Keratinocyte (primary cell): ENCODE measurements at places on chromosomes 4 and X.
A peak's percentile ranks its signal among the peaks of the same experiment; 100 is the strongest.

GRCh38 chr4:72975488-72975784, 94.1 kb downstream of the COX18 start:
- no peaks in the 10 kb centered on the region for H3K36me3 ChIP-seq
- DNase-seq, result no peak
- H3K4me1 ChIP-seq, result peaks cover 12% of the 10 kb centered on the region
- H3K4me3 ChIP-seq, result no peak overlapping the region
- H3K27ac ChIP-seq, result no peak overlapping the region

DNA sequence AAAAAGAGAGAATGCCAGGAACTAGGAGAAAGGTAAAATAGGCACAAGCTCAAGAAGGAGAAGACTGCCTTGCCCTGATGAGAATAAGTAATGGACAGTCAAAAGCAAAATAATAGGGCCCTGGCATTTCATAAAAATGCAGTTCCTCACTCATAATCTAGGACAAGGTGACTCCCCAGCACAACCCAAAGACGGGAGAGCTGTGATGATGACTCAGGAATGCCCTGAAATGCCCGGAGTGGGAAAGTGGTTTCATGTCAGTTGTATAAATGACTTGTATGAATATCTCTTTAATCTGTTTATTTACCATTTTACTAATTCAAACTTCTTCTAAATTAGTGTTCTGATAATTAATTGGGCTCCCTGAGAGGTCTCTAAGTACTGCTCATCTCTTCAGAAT, 28.8 kb upstream of the SETD7 start:
- DNase-seq, result no peak
- no peaks in the 10 kb centered on the region for H3K27me3 ChIP-seq
- no peaks in the 10 kb centered on the region for H3K4me1 ChIP-seq
- no peaks in the 10 kb centered on the region for H3K36me3 ChIP-seq

- no peaks in the 10 kb centered on the region for H3K4me1 ChIP-seq
- no peak for DNase-seq
- no peaks in the 10 kb centered on the region for H3K27me3 ChIP-seq
- H3K4me3 ChIP-seq, result no peak overlapping the region
- no peak overlapping the region for H3K27ac ChIP-seq
Measured at GRCh38 chr4:90515191-90515590, 388.0 kb downstream of the CCSER1 start.

DNA sequence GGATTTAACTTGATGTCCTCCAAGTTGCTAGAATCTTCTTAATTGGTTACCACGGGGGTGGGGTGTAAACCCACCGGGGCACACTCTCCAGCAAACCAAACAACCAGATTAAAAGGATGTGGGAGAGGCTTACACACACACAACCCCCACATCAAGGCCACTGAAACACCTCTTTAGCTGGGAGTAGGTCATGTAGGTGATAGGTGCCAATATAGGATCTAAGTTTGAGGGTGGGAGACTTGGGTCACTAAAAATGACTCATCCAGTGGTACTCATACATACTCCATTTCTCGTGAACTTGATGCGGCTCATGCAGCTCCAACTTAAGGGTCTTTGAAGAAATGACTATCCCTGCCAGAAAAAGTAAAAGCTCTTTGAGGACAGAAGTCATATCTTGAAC, 20.5 kb upstream of the CD40LG start:
- H3K27ac ChIP-seq, result no peak overlapping the region
- H3K4me3 ChIP-seq, result no peak overlapping the region
- DNase-seq, result no peak

GRCh38 chrX:2694914-2695267, 3.8 kb downstream of the CD99 start:
- H3K27me3 ChIP-seq, result no peaks in the 10 kb centered on the region
- no peak for DNase-seq
- no peaks in the 10 kb centered on the region for H3K36me3 ChIP-seq
- H3K4me3 ChIP-seq, result no peak overlapping the region
- no peak overlapping the region for H3K27ac ChIP-seq

DNA sequence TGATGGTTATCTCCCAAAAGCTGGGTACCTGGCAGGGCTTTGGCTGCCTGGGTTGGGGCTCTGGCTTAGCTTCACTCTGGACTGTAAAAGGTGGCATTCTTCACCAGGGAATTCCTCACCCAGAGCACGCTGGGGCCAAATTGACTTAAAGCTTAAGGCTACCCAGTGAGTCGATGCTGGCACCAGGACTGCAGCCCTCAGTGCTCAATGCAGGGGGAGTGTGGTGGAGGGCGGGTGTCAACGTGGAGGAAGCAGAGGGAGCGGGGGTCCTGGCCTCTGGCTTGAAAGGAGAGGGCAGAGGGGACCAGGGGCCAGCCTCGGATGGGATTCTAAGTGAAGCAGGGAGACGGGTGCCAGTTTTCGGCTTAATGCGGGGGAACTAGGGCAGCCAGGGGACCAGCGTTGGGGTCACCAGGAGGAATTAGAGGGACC, 446 bp upstream of the FAM50A start:
- DNase-seq, result no peak
- H3K4me3 ChIP-seq, result no peak overlapping the region
- H3K27ac ChIP-seq, result no peak overlapping the region
- peaks cover 4% of the 10 kb centered on the region for H3K36me3 ChIP-seq
- H3K27me3 ChIP-seq, result no peaks in the 10 kb centered on the region

- no peaks in the 10 kb centered on the region for H3K27me3 ChIP-seq
- no peaks in the 10 kb centered on the region for H3K4me1 ChIP-seq
- no peak for DNase-seq
Measured at GRCh38 chrX:150615356-150615755, 46.9 kb downstream of the MTM1 start.

- H3K27ac ChIP-seq, result no peak overlapping the region
- no peaks in the 10 kb centered on the region for H3K36me3 ChIP-seq
- H3K4me3 ChIP-seq, result no peak overlapping the region
- no peaks in the 10 kb centered on the region for H3K27me3 ChIP-seq
- peaks cover 20% of the 10 kb centered on the region for H3K4me1 ChIP-seq
Measured at GRCh38 chrX:34879886-34880285, 62.7 kb upstream of the FAM47B start.

GRCh38 chr4:162485486-162485885, 321.7 kb upstream of the FSTL5 start:
- no peak for DNase-seq
- no peak overlapping the region for H3K4me3 ChIP-seq
- no peaks in the 10 kb centered on the region for H3K36me3 ChIP-seq

DNA sequence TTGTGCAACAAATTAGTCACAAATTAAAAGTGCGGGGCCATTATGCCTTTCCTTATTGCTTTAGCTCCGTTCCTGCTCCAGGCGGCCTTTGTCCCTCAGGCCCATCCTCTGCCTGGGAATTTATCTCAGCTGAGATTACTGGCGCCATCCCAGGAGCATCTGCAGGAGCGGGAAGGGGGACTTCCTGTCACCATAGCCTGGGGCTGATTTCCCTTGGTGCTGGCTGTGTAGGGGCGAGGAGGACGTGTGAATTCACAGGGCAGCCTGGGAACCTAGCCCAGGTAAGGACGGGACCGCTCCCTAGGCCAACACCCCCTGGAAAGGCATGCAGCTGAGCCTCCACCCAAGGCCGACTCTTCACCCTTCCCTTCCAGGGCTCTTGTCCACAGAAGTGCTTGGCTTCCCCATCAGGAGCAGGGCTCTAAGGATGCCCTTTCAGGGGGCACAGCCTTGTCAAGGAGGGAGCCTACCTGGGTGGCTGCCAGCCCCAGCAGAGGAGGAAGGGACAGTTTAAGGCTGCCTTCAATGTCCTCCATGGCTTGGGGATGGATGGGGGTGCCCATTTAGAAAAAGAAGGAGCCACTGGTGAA, 72.6 kb upstream of the NKX1-1 start:
- no peak for DNase-seq
- no peak overlapping the region for H3K4me3 ChIP-seq
- H3K27ac ChIP-seq, result no peak overlapping the region
- no peaks in the 10 kb centered on the region for H3K4me1 ChIP-seq

DNA sequence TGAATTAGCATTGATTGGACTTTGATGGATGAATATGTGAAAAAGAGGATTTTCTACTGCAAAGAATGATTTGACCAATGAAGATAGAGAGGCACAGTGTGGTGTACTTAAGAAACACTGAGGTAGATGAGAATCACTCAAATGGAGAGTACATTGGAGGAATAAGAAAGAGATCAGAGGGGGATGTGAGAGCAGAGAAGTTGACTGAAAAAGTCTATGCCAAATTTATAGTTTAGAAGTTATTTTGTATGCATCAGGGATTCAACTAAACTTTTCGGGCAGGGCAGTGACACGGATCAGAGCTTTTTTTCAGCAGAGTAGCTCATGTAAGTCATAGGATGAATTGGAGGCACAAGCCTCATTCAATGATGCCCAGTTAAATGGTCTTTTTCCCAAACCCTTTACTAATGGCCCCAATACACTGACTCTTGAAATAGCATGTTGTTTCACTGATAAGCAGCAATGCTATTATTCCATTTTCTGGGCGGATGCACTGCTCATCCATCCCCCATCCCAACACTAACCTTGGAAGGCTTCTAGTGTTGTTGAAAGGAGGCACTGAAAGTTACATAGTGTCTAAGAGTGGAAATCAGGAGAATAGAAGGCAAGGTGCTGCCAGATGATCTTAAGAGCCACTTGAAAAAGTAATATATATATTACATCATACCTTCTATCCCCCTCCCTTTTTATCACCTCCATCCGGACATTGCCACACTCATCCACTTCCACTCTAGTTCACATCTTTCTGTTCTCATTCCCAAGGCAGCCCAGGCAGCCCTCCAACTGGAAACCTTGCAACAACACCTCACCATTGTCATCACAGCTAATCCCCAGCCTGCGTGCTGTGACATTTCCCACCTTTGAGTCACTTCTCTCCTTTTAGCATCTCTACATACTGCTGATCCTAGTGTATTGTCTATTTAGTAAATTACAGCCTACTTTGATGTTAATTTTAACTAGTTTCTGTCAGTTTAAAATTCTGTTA, 46.1 kb downstream of the ARHGAP24 start:
- no peaks in the 10 kb centered on the region for H3K4me1 ChIP-seq
- no peaks in the 10 kb centered on the region for H3K27me3 ChIP-seq
- no peaks in the 10 kb centered on the region for H3K36me3 ChIP-seq
- no peak overlapping the region for H3K4me3 ChIP-seq
- DNase-seq, result no peak

- no peak overlapping the region for H3K4me3 ChIP-seq
- H3K4me1 ChIP-seq, result no peaks in the 10 kb centered on the region
- DNase-seq, result no peak
- no peak overlapping the region for H3K27ac ChIP-seq
- H3K27me3 ChIP-seq, result no peaks in the 10 kb centered on the region
Measured at GRCh38 chr4:111722213-111722720, 423.0 kb upstream of the FAM241A start.

GRCh38 chr4:3644849-3645627, 112.8 kb upstream of the LRPAP1 start:
- H3K4me1 ChIP-seq, result no peaks in the 10 kb centered on the region
- H3K27ac ChIP-seq, result no peak overlapping the region
- H3K27me3 ChIP-seq, result no peaks in the 10 kb centered on the region
- DNase-seq, result no peak
- H3K36me3 ChIP-seq, result no peaks in the 10 kb centered on the region

DNA sequence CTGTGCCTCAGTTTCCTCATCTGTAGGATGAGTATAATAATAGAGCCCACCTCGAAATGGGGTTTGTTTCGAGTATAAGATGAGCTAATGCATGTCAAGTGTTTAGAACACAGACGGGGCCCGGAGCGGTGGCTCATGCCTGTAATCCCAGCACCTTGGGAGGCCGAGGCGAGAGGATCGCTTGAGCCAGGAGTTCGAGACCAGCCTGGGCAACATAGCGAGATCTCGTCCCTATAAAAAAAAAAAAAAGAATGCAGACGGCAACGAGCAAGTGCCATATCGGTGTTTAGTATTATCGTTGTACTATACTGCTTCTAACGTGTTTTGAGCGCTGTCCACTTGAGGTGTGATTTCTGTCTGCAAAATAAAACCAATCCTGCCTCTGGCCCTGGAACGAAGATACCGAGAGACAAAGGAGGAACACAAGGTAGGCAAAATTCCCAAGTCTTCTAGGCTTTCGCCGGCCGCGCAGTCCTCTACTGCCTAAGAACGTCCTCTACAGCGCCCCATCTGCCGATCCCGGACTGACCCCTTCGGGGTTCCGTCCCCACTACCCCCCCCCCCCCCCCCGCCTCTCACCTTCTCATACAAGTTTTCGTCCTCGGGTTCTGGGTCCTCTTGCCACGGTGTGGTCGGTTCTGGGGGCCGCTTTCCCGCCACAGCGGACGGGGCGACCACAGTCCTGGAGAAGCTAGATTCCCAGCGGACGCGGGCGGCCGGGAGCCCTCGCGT, 442 bp downstream of the NDUFB11 start:
- H3K27me3 ChIP-seq, result no peaks in the 10 kb centered on the region
- peak overlapping the region; percentile 70 for H3K27ac ChIP-seq
- peaks cover 6% of the 10 kb centered on the region for H3K36me3 ChIP-seq
- H3K4me1 ChIP-seq, result peaks cover 3% of the 10 kb centered on the region
- DNase-seq, result no peak
- H3K4me3 ChIP-seq, result peak overlapping the region; percentile 75

- no peak for DNase-seq
- H3K4me3 ChIP-seq, result no peak overlapping the region
- no peaks in the 10 kb centered on the region for H3K36me3 ChIP-seq
- H3K27me3 ChIP-seq, result no peaks in the 10 kb centered on the region
- no peaks in the 10 kb centered on the region for H3K4me1 ChIP-seq
Measured at GRCh38 chr4:123631786-123632692, 235.4 kb downstream of the SPRY1 start.

DNA sequence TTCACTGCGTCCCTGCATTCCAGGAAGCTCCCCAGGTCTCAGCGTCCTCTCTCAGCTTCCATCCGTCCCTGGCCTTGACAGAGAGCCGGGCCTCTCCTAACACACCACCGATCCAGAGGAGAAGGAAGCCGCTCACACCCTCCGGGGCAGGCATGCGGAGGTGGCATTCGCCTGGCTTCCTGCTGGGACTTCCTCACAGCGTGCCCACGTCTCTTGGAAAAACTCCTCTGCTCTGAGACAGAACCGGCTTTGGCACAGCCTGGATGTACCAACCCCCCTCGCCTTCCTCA, 3.2 kb downstream of the CTAG2 start:
- H3K4me3 ChIP-seq, result no peak overlapping the region
- H3K27me3 ChIP-seq, result no peaks in the 10 kb centered on the region

GRCh38 chrX:6225288-6225910, 3.3 kb downstream of the NLGN4X start:
- H3K4me3 ChIP-seq, result no peak overlapping the region
- no peak overlapping the region for H3K27ac ChIP-seq
- H3K4me1 ChIP-seq, result no peaks in the 10 kb centered on the region
- H3K36me3 ChIP-seq, result no peaks in the 10 kb centered on the region

GRCh38 chr4:82320351-82320750, 53.4 kb downstream of the HNRNPD start:
- no peak overlapping the region for H3K27ac ChIP-seq
- no peaks in the 10 kb centered on the region for H3K36me3 ChIP-seq
- H3K4me1 ChIP-seq, result no peaks in the 10 kb centered on the region
- H3K4me3 ChIP-seq, result no peak overlapping the region
- DNase-seq, result no peak

GRCh38 chr4:138675685-138676084, 339.9 kb upstream of the NOCT start:
- H3K4me1 ChIP-seq, result peaks cover 8% of the 10 kb centered on the region
- H3K27ac ChIP-seq, result no peak overlapping the region
- H3K27me3 ChIP-seq, result peaks cover 3% of the 10 kb centered on the region
- no peak for DNase-seq
- H3K36me3 ChIP-seq, result no peaks in the 10 kb centered on the region

GRCh38 chrX:130295519-130296296, 27.0 kb upstream of the ZNF280C start:
- no peak overlapping the region for H3K27ac ChIP-seq
- no peak overlapping the region for H3K4me3 ChIP-seq
- peaks cover 12% of the 10 kb centered on the region for H3K4me1 ChIP-seq
- no peaks in the 10 kb centered on the region for H3K27me3 ChIP-seq
- no peaks in the 10 kb centered on the region for H3K36me3 ChIP-seq
- no peak for DNase-seq
